NCI-H1694 (cell line): ENCODE measurements at places on chromosomes 16 and 17.

GRCh38 chr17:36921095-36921851 lies 16.0 kb upstream of the LHX1 start:
- DNase-seq: no peak

GRCh38 chr17:79944821-79945391 lies 90.8 kb downstream of the TBC1D16 start:
- no peak for DNase-seq

- DNase-seq: no peak
Measured at GRCh38 chr17:40251576-40251975, 32.5 kb downstream of the WIPF2 start.

DNA sequence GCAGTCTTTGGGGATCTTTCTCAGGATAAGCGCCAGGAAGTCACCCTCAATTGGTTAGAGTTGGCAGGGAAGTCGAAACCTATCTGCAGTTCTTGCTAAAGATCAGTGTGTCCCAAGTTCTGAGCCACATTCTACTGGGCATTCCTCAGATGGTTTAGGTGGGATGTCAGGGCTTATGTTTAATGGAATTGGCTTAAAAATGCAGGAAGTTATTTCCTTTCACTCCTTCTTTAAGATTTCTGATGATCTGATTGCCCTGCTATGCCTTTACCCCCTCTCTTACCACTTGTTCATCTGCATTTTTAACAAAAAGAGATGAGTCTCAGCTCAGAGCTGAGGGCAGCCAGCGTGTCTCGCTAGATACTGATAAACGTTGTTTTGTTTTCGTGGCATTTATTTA lies 30.8 kb downstream of the FOXL1 start:
- no peak for DNase-seq

- DNase-seq: no peak
Measured at GRCh38 chr17:77038884-77039555, 101.7 kb upstream of the SEC14L1 start.

DNA sequence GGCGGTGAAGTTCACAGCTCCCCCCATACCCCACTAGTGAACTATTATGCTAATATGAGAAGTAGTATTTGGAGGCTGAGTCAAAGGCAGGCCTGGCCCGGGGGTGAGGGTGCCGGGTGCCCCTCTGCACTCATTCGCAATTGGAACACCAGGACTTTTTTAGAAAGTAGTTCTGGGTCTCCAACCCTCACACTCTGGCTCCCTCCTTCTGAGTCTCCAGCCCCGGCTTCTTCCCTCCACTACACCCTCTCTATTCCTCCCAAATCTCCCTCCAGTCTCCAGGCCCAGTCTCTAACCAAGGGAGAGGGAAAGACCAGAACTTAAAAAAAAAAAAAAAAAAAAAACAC lies 11.3 kb upstream of the HOXB2 start:
- no peak for DNase-seq

DNA sequence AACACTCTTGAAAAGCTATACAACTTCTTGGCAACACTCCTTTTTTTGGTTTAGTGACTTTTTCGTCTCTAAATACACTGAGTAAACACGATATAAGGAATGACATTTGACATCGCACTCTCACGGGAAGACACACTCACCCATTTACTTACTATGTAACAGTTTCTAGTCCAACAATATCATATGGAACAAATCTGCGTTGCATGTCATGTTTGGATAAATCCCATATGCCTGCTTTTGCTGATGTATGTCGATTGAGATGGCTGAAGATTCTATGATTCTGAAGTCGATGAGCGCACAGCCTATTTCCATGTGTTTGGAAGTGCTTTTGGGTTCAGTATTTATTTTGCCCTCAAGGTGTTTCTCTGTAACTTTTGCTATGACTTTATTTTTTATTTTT lies 18.2 kb downstream of the ITGAE start:
- DNase-seq: no peak

DNA sequence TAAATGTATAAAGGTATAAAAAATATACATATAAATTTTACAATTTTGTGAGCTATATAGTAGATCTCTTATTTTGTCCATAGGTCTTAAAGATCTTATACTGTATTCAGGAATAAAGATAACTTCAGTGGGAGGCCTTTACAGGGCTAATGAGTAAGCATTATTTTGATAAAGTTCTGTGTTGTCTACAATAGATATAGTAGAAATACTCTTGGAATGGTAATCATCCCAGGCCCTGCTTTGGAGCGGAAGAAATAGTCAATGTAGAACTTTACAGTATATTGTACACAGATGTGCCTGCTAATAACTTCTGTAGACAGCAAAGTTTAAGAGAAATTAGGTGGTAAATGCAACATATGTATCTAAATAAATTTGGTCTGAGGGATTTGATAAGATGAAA lies 42.6 kb downstream of the TENT4B start:
- DNase-seq: no peak

DNA sequence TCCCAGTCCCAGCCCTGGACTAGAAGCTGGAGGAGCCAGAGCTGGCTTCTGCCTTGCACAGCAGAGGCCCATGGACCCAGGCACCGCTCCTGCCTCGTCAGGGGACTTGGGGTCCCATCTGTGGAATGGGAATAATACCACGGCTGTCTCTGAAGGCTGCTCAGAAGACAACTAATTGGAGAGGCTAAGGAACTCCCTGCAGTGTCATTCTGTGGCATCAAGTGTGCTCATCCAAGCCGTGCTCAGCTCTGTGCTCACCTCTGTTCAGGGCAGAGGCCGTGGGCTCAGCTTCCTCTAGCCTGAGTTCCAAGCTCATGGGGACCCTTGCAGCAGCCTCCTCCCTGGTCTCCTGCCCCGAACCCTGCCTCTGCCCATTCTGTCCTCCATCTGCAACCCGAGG lies 31.8 kb downstream of the BEAN1 start:
- DNase-seq: no peak

DNA sequence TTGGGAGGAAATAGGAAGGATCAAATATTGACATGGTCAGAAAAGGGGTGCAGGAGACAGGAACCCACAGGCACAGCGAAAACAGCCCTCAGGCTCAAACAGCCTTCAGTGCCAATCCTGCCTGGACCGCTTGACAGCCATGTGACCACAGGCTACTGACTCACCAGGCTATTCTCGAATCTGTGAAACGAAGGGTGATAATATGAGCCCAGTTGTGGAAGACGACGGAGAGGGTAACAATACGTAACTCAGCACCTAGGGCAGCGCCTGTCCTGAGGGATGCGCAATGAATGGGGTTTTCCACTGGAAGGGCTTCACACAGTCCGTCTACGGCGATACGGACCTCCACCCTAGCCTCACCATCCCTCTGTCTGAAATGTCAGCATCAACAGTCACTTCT lies 117.3 kb upstream of the RCVRN start:
- DNase-seq: no peak

- DNase-seq: no peak
Measured at GRCh38 chr17:56937687-56938086, 23.2 kb downstream of the COIL start.

- DNase-seq: no peak
Measured at GRCh38 chr17:69447726-69448125, 33.2 kb downstream of the MAP2K6 start.

GRCh38 chr16:67644038-67644437 lies 906 bp upstream of the CARMIL2 start:
- no peak for DNase-seq

- no peak for DNase-seq
Measured at GRCh38 chr17:76262732-76263344, 2.3 kb upstream of the UBALD2 start.

DNA sequence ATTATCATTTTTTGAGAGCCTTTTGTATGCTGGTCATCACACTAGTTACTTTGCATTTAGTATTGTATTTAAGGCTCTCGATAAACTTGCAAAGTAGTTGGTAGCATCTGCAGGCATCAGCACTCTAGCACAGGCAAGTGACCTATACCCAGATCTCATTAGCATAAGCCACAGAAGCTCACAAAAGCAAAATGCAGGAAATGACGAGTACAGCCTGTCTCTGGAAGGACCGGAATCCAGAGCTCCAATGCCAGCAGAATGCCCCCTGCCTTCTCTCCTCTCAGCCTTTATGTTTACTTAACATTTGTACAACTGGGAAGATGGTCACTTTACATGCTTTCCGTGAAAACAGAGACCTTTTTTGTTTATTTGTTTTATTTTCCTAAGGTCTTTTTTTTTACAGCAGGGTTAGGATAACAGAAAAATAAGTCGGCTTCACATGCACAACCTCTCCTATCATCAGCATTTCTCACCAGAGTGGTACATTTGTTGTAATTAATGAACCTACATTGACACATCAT lies 45.4 kb upstream of the MYOCD start:
- DNase-seq: no peak

DNA sequence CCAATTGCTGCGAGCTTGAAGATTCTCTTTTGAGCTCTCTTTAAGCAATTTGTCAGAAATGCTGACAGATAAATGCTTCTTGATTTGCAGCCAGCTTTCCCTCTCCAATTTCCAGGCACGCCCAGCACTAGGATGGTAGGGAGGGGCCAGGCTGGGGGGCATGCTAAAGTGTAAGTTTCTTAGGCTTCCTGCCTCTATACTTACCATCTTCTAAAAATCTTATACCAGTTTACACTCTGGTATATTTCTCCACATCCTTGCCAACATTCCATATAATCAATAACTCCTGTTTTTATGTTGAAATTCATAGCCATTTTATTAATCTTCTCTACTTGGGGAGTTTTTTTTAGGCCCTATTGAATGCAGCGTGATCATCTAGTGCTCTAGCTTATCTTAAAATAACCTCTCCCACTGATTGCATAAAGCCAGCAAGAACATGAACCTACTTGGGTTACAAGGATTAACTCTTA lies 17.5 kb downstream of the ACSF2 start:
- no peak for DNase-seq

DNA sequence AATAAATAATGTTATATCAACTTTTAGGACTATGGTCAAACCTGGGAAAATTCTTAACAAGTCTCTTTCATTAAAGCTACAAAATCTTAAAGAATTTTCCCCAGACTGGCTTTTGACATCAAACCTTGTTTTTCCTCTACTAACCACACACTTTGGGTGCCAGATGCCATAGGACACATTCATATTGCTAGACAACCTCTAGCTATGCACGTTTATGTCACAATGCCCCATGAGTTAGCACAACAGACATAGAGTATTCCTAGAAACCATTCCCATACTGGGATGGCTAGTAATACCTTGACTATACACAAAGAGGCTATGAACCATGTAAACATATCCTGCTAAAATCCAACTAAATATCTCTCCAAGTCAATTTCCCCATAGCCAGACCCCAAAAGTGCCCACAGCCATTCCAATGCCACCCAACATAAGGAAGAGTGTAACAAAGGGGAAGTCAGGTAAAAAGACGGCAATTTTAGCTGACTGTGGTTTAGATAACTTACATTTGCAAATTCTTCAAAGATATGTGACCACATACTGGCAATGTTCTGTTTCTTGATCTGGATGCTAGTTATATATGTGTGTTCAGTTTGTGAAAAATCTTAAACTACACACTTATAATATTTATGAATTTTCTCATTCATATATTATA lies 23.4 kb downstream of the SMURF2 start:
- no peak for DNase-seq

DNA sequence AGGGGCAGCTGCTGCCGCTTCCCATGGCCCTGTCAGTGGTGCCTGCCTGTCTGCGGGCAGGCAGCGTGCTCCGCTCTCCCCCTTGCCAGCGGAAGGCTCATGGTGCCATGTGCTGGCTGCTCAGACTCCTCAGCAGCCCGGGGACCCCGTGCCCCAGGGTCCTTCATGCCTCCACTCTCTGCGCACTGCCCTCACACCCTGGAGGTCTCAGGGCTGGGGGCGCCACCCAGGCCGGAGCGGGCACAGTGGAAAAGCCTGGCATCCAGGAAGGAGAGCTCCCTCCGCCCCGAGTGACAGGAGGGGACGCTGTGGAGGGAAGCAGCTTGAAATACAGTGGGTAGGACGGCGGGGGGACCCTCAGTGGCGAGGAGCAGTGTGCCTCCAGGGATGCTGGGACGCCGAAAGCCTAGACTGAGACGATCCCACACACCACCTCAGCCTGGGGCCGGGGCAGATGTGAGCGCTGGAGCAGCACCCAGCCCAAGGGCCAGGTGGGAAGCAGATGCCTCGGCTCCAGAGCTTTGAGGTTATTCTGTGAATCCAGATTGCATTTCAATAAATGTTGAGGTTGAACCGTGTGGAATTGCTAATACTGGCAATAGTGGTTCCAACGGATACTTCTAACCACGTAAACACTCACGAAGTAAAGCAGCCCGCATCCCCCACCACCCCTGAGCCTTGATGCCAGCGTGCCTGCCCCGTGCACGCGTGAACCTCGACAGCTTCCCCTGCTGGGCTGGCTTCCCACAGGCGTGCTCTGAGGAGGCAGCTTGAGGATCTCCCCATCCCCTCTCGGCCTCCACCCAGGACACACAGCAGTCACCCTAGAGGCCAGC lies 6.5 kb downstream of the TMEM204 start:
- peak; percentile 15 for DNase-seq

GRCh38 chr17:28338056-28338768 lies 2.7 kb downstream of the TNFAIP1 start:
- DNase-seq: no peak

- DNase-seq: no peak
Measured at GRCh38 chr16:84787263-84787622, 32.5 kb upstream of the CRISPLD2 start.

DNA sequence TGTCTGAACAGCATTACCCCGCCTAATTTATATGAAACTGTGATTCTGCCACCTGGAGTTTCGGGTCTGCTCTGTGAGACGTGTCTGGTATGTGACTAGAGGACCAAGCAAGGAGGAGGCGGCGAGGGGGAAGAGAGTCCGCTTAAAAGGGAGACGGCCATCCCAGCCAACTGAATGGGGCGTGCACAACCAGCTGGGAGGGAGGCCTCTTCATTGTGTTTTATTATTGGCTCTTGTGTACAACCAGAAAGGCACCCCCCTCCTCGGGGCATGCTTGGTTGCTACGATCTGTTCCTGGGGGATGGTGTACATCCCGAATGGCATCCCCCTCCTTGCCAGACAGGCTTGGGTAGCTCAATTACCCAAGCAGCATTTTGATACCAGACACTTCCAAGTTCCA lies 384.5 kb upstream of the SALL1 start:
- DNase-seq: no peak

- DNase-seq: no peak
Measured at GRCh38 chr17:74453665-74454196, 12.7 kb upstream of the CD300A start.

GRCh38 chr16:30429418-30429677 lies 482 bp downstream of the DCTPP1 start:
- DNase-seq: no peak

GRCh38 chr17:75691371-75691791 lies 24.2 kb downstream of the SAP30BP start:
- no peak for DNase-seq

DNA sequence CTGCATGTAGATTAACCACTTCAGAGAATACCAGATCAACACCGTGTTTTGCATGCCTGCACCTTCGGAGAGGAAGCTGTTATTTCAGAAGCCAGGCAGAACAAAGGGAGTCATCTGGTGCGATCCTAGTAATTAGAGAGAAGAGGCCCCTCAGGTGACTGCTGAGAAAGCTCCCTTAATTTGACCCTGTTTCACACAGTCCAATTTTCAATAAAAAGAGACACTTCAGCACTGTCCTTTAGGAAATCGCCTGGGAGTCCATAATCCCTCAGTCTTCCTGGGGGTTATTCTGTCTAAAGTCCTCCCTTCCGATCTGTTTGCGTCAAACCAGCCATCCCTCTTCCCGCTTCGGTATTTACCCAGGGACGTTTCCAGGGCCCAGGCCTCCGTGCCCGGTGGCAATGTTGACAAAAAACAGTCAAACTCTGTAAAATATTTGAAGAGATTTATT lies 23.4 kb upstream of the TNRC6C start:
- no peak for DNase-seq

- no peak for DNase-seq
Measured at GRCh38 chr17:80477647-80478478, 1.5 kb upstream of the NPTX1 start.
